ENCODE measurements at places on chromosomes 1 and 21. TPM values are rescaled to one million over a fixed set of nuclear protein-coding genes. Genes with fewer than 3 reads are reported as not detected.

DNA sequence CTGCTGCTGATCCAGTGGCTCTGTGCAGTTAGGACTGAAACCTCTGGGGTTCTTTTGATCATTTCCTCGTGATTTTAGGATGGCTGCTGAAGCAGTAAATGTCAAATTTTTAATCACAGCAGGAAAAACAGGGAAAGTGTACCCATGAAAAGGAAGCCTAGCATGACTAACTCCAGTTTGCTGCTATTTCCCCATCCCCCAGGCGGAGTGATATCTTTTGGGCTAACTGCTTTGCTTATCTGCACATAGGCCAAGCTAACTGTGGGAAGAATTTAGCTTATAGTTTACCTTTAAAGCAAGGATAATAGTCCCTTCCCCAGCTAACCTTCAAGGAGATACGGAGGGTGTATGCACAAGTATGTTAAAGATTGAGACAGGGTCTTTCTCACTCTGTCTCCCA lies 149.8 kb upstream of the TNR start:
- no peaks in the 10 kb centered on the region for H3K4me1 ChIP-seq
- no peak overlapping the region for H3K27ac ChIP-seq
- no peak overlapping the region for H3K4me3 ChIP-seq
- H3K36me3 ChIP-seq, result no peaks in the 10 kb centered on the region

DNA sequence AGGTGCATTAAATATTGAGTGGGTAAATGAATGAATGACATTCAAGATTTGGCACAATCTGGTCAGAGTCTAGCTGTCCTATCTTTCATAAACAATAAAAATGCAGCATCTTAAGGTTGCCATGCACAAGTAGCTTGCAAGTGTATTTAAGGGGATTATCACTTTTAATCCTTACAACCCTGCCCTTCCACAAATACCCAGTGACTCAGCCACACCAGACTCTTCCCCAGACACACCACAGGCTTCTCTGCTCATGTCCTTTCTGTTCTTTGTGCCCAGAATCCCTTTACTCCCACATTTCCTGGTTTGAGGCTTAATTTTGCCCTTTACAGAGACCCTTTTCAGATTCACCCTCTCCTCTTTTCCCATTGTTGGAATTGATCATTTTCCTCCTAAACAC lies 59.8 kb downstream of the KIRREL1 start:
- H3K4me3 ChIP-seq, result no peak overlapping the region
- DNase-seq, result no peak
- no peaks in the 10 kb centered on the region for H3K27me3 ChIP-seq

DNA sequence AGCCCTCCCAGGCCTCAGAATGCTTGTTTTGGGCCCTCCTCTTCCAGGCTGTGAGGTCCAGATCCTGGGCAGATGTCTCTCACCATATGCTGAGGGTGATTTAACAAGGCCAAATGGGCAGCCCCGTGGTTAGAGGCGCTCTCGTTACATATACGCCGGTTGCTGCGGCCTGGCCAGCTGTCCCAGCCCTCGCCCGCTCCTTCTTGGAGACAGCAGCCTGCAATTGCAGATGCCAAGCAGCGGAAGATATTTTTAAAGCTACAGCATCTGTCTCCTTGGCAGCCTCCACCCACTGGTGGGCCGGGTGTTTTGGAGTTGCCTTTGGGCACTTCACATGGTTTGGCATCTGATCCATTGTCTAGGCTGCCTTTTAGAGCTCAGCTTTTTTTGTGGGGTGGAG lies 178.8 kb upstream of the NFIA start:
- H3K4me1 ChIP-seq, result peaks cover 9% of the 10 kb centered on the region
- H3K4me3 ChIP-seq, result no peak overlapping the region
- H3K27me3 ChIP-seq, result no peaks in the 10 kb centered on the region
- H3K36me3 ChIP-seq, result no peaks in the 10 kb centered on the region
- DNase-seq, result no peak

- H3K36me3 ChIP-seq, result no peaks in the 10 kb centered on the region
- DNase-seq, result no peak
- H3K27me3 ChIP-seq, result peaks cover 13% of the 10 kb centered on the region
- H3K4me1 ChIP-seq, result no peaks in the 10 kb centered on the region
- H3K27ac ChIP-seq, result no peak overlapping the region
Measured at GRCh38 chr1:30406996-30407864, 316.2 kb downstream of the MATN1 start.

GRCh38 chr1:56660293-56660692 lies 15.2 kb downstream of the PRKAA2 start:
- H3K4me1 ChIP-seq, result no peaks in the 10 kb centered on the region
- no peaks in the 10 kb centered on the region for H3K27me3 ChIP-seq
- H3K27ac ChIP-seq, result no peak overlapping the region
- no peaks in the 10 kb centered on the region for H3K36me3 ChIP-seq
- H3K4me3 ChIP-seq, result no peak overlapping the region

DNA sequence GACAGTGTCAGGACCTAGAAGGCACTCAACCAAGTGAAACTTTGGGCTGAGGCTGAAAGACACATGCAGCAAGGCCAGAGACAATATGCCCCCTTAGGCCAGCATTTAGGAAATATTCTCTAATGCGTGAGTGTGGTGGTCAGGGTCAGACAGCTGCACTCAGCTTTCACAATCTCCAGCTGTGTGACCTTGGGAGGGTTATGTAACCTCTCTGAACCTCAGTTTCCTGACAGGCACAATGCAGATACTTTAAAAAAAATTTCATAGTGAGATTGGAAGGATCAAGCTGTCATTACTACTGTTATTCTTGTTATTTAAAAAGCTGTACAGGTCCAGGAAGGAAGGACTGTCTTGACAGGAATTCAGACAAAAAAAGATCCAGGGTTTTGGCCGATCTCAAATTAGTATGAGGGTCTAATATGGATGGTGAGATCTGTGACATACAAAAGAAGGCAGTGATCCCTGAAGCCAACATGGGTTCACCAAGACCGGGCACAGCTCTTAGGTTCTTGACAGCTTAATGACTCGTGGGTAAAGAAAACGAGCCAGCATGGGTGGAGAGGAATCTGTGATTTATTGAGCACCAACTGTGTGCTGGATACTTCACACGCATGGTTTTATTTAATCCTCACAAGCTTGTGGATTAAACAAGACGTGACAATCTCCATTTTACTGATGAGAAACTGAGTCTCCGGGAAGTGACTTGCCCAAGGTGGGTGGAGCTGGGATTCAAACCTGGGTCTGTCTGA lies 54.6 kb upstream of the POU3F1 start:
- no peak overlapping the region for H3K4me3 ChIP-seq
- no peak overlapping the region for H3K27ac ChIP-seq
- H3K27me3 ChIP-seq, result no peaks in the 10 kb centered on the region
- H3K36me3 ChIP-seq, result no peaks in the 10 kb centered on the region
- no peak for DNase-seq

The CRYBG2 gene
- total RNA-seq, result 2.1 TPM

DNA sequence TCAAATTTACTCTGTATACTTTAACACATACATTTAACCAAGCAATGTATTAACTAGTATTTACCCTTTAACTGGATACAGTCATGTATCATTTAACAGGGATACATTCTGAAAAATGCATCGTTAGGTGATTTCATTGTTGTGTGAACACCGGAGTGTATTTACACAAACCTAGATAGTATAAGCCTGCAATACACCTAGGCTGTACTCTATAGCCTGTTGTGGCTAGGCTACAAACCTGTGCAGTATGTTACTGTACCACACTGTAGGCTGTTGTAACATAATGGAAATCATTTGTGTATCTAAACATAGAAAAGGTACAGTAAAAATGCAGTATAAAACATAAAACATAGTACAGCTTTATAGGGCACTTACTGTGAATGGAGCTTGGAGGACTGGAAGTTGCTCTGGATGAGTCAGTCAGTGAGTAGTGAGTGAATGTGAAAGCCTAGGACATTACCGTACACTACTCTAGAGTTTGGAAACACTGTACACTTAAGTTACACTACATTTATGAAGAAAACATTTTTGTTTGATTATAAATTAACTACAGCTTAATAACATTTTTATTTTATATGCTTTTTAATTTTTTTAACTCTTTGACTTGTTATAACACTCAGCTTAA lies 21.3 kb downstream of the RGS4 start:
- no peak for DNase-seq
- H3K27me3 ChIP-seq, result peaks cover 5% of the 10 kb centered on the region
- H3K4me1 ChIP-seq, result no peaks in the 10 kb centered on the region
- H3K36me3 ChIP-seq, result no peaks in the 10 kb centered on the region
- H3K27ac ChIP-seq, result no peak overlapping the region
- no peak overlapping the region for H3K4me3 ChIP-seq

- no peak overlapping the region for H3K4me3 ChIP-seq
- H3K27me3 ChIP-seq, result no peaks in the 10 kb centered on the region
- H3K4me1 ChIP-seq, result no peaks in the 10 kb centered on the region
- H3K27ac ChIP-seq, result no peak overlapping the region
Measured at GRCh38 chr1:215181518-215181917, 99.0 kb downstream of the KCNK2 start.

DNA sequence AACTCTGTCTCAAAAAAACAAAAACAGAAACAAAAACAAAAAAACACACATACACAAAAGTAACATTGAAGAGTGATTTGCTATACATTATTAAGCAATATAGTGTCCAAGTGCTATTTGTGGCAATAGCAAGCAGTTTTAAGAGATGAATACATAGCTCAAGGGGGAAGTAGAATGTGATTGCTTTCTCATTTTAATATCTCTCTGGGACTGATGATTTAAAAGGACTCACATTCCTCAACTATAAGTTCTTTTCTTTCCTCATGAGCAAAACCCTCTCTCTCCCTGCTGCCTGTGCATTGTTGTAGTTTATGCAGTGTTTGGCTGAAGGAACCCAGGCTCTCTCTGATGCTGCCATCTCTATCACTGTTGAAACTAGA lies 47.0 kb upstream of the CSF1 start:
- no peak for DNase-seq
- H3K27ac ChIP-seq, result peak overlapping the region; percentile 33
- H3K4me1 ChIP-seq, result peaks cover 18% of the 10 kb centered on the region
- H3K36me3 ChIP-seq, result no peaks in the 10 kb centered on the region
- H3K27me3 ChIP-seq, result no peaks in the 10 kb centered on the region
- H3K4me3 ChIP-seq, result no peak overlapping the region

DNA sequence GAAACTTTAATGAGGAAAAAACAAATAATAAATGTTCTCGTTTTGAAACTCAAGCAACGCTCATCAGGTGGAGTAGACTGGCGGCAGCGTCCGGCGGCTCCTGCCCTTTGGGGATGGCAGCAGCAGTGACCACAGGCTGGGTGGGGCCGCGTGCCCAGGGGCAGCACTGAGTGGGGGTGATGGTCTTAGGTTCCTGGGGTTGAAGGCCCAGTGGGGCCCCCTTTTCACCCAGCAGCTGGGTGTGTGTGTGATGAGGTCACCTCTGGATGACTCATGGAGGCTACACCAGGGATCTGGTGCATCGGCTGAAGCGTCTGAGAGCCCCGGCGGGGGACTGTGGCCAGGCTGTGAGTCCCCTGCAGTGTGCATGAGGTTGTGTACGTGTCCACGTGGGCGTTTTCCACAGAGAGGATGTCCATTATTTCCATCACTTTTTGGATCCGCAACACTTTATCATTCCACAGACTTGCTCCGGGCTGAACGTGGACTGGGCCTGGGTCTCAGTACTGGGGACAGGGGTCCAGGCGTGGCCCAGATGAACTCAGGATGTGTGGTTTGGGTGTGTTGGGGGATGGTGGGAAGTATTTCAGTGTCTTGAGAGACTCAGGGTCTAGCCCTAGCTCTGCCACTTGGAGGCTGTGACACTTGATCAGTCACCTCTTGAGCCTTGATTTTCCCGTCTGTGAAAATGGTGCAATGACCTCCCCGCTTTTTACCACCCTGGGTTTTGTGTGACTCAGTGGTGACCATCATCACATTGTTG lies 25.6 kb downstream of the LDLRAP1 start:
- no peaks in the 10 kb centered on the region for H3K27me3 ChIP-seq
- peaks cover 20% of the 10 kb centered on the region for H3K36me3 ChIP-seq
- H3K27ac ChIP-seq, result peak overlapping the region; percentile 68

DNA sequence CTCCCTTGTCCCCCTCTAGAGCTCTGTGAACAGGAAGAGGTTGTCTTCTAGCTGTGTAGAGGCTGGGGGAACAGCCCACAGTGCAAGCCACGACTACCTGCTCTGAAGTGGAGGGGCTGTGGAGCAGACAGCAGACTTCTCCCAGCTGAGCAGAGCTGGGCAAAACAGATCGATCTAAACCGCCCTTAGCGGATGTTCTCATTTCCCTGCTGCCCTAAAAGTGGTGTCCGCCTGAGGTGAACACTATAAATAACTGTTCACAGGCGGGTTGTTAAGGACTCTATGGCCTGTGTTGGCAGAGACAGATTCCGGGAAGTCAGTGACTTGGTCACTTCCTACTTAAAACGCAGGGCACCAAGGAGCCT lies 203.2 kb downstream of the RHOU start:
- H3K36me3 ChIP-seq, result no peaks in the 10 kb centered on the region
- H3K4me1 ChIP-seq, result peaks cover 34% of the 10 kb centered on the region
- peak overlapping the region; percentile 71 for H3K27ac ChIP-seq
- H3K27me3 ChIP-seq, result no peaks in the 10 kb centered on the region

DNA sequence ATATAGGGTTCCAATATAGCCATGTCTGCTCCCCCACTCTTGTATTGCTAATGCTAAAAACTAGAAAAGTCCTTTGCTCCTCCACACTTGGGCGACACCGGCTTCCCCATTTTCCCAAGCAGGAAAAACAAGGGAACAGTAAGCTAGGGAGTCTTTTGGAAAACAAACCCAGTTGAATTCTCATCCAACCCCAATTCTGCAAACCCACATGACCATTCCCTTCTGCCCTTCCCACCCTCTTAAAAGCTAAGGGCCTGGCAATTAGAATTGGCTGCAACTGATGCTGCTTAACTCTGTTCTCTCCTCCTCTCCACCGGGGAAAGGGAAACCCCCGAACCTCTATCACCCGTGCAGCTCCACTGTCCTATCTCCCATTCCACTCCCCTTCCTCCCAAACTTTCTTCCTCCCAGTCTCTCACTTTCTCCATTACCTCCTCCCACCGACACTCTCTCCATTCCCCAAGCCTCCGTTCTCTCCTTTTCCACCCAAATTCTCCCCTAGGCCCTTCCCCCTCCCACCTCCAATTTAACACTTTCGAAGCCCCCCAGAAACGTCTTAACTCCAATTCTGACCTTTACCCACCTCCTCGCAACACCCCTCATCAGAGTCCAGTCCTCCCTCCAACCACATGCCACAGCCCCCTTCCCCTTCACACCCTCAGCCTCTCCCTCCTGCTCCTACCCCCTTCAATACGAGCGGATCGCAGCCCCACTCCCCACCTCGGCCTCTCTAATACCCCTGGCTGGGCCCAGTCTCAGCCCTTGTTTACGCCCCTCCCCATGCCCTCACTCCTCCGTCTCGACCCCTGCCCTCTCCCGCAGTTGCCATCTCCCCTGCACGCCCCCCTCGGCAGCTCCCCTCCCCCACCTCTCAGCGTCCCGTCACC lies 701 bp downstream of the DEDD start:
- H3K36me3 ChIP-seq, result peaks cover 25% of the 10 kb centered on the region
- H3K27ac ChIP-seq, result peak overlapping the region; percentile 96
- H3K4me3 ChIP-seq, result peak overlapping the region; percentile 71
- no peak for DNase-seq

All from lower lobe of right lung (tissue), 2 donors.